GM10248 (cell line): ENCODE measurements at places on chromosomes 12 and 14.

GRCh38 chr14:75158843-75159614 lies 17.4 kb downstream of the TMED10 start:
- DNase-seq = no peak

GRCh38 chr14:31435276-31435675 lies 14.9 kb upstream of the HEATR5A start:
- DNase-seq = no peak

DNA sequence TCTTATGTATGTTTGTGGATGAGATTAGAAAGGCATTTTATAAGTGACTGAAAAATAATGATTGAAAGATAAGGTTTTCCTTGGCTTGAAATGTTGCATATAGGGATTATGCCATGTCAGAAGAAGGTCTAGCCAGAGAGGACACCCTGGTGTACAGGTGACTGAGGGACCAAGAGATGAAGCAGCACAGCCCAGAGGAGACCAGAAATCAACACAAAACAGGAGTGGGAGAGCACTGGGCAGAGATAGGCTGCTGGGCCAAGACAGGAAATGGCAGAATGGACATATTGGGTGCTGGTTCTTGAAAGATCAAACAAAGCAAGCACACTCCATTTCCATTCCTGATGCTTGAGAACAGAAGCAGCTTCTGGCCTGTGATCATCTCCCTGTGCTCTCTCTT lies 24.4 kb upstream of the FRMD6 start:
- no peak for DNase-seq

DNA sequence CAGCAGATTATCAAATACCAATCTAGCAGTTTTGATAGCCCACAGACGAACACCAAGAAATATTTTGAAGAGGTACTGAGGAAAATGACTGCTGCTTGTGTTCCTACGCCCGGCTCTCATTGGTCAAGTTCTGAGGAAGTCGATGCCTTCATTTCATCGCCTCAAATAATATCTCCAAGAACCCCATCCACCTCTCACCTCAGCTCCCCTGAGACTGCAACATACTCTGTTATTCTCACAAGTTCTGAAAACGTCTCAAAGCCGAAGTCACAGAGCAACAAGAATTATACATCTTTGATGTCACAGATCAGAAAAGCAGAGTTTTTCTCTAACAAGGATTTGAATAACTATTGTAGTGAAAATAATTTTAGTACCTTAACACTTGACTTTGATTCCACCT lies 55.5 kb upstream of the BCAT1 start:
- no peak for DNase-seq

- no peak for DNase-seq
Observed at GRCh38 chr12:89476232-89476631, 48.4 kb downstream of the GALNT4 start.

DNA sequence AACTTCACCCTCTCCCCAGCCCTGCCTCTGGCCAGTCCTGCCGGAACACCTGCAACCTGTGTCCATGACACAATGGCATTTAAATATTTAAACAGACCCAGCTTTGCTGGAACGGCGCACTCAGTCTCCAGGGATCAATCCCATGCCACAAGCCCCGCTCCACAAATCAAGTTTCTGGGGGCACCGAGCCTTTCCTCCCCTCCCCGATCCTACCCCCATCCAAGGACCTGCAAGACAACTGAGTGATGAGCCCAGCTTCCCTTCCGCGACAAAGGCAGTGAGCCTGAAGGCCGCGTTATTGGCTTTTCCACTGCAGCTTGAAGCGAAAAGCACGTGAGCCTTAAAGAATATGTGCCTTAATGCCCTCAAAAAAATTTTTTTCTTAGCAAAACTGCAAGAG lies 185.7 kb downstream of the DPF3 start:
- DNase-seq = no peak

GRCh38 chr12:64061868-64062375 lies 160.2 kb downstream of the KICS2 start:
- DNase-seq = no peak

- no peak for DNase-seq
Observed at GRCh38 chr14:64417055-64417770, 29.1 kb downstream of the MTHFD1 start.

- DNase-seq = no peak
Observed at GRCh38 chr12:66279123-66279712, 23.1 kb upstream of the HELB start.

GRCh38 chr14:99803106-99803775 lies 10.0 kb downstream of the EML1 start:
- no peak for DNase-seq

DNA sequence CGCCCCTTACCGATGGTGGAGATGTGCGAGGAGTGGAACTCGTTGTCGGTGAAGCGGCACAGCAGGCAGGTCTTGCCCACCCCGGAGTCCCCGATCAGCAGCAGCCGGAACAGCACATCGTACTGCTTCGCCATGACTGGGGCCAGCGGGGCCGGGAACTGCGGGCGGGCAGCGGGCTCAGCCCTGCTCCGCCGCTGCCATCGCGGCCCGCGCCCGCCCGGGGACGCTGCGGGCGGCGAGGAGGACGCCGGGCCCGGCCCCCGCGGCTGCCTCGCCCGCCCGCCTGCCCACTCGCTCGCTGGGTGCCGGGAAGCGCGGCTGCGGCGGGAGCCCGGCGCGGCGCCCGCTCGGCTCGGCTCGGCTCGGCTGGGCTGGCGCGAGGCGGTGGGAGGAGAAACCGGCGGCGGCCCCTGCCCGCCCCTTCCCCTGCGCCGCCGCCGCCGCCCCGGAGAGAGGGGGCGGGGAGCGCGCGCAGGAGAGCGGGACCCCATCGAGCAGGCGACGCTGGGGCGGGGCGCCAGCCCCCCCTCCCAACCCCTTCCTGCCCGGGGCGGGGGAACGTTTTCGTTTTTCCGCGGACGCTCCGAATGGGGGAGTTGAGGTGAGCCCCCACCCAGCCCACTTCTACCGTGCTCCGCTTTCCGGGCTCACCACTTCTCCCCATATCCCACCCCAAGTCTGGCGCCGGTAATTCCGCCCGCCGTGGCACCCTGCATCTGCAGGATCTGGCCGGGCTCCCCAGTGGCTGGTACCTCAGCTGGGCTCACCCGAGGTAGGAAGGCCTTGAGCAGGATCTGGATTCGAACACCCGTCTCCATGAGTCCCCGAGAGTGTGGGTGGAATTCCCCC lies at the start of gene RAB15:
RAB15 (minus strand) TSS at position 394 of the 849 bp plus-strand sequence; CDS start at position 134, 260 bp downstream.
- DNase-seq = peak; percentile 67

- no peak for DNase-seq
Observed at GRCh38 chr12:124581307-124582107, 14.1 kb upstream of the NCOR2 start.
